ENCODE measurements at places on chromosomes 12 and 14.

DNA sequence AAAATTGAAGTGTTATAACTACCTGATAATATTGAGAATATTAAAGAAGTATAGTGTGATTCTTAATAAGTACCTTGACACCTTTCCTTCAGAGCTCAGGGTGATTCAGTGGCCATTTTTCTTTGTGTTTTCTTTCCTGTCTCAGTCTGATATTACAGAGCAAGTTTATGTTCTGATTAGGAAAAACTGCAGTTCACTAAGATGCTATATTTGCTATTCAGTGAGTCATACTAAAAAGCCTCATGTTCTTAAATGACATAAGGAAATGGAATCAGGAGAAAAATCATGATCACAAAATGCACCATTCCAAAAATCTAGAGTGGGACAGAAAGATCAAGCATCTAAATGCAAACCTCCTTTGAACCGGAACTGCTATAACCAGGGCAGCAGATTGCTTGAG is 390.6 kb upstream of the ATP2B1 start:
- DNase-seq = no peak

GRCh38 chr12:12379831-12380730 is 23.2 kb downstream of the BORCS5 start:
- DNase-seq = no peak

GRCh38 chr12:10718279-10718821 is 4.8 kb downstream of the YBX3 start:
- DNase-seq = no peak

GRCh38 chr12:128968668-128969067 is 115.4 kb downstream of the GLT1D1 start:
- DNase-seq = no peak

DNA sequence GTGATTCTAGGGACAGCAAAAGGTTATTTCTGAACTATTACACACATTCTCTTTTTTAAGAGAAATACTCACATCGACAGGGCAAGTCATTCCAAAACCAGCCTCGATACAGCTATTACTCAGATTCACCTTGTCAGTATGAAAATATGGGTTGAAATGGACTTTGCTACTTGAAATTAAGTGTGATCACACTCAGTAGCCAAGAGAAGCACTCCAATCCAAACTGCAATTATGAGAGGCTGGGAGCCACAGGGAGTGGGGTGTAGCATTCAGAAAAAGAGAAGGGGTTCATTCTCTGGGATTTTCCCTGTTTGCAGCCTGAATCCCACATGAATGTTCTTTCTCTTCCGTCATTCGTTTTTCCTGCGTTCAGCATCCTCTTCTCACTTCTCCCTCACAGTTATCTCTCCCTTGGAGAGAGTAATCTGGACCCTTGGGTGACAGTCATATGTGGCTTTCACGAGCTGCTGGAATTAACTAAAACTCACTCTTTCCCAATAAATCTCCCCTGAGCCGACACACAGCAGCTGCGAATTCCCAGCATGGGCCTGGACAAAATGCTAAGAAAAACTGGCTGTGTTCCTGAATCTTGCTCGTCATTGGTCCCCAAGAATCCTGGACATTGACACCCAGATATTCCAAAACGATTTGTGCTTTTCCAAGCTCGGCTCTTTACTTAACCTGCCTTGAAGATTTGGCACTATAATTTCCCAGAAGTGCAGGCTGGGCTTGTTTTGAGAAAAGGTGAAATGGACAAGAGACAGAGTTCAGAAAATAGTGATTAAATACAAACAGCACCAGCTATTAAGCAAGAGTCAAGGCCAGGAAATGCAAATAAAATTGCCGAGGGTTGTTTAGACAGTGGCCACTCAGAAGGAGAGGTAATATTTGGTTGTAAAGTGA is 199.5 kb upstream of the PLEKHG7 start:
- no peak for DNase-seq

Measured in activated CD8-positive, alpha-beta memory T cell treated with anti-CD3 and anti-CD28 coated beads, Interleukin-2, amount 50 U/mL, for 48 hours (primary cell).